Frontal cortex (tissue), 4 donors: ENCODE measurements at places on chromosomes 6 and 20. TPM values are rescaled to one million over a fixed set of nuclear protein-coding genes. Genes with fewer than 3 reads are reported as not detected.

LRRN4 gene
- 0.41 TPM for total RNA-seq

DNA sequence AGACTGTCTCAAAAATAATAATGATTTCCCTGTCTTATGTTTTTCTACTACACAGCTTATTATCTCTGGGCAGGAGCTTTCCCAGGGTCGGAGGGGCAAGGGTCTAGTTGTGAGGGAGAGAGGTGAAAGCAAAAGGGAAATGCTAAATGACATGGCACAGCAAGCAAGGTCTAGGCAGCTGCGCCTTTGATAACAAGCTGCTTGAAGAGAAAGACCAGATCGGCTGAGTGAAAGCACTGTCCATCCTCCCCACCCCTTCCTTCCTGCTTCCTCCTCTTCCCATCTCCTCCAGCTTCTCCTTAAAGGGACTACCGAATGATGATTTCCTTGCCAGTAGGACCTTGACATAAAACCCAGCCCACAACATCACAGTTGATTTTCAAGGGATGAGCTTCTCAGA, 158.1 kb upstream of the AKAP12 start:
- DNase-seq: no peak

DNA sequence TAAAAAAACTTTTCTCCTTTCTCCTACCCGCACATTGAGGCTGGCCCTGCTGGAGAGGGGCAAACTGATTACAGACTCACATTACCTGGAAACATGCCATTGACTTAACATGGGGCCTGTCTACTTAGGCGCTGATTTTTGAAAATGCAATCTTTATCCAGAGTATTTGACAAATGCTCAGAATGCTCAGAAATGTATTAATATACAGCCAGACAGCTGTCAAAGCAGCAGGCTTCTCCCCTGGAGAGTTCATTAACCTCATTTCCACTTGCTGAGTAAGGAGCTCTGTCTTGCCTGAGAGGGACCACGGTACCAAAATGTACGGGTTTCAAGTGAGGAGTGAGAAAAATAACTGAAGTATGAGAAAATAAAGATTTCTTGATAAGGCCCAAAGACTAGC, 95.7 kb downstream of the PAX1 start:
- no peak for DNase-seq

- no peak for DNase-seq
Measured at GRCh38 chr6:37868447-37868825, 48.9 kb downstream of the ZFAND3 start.

APOM gene
- 0.41 TPM for total RNA-seq

CST2 gene
- total RNA-seq: not detected

LY6G6C gene
- total RNA-seq: not detected

DNA sequence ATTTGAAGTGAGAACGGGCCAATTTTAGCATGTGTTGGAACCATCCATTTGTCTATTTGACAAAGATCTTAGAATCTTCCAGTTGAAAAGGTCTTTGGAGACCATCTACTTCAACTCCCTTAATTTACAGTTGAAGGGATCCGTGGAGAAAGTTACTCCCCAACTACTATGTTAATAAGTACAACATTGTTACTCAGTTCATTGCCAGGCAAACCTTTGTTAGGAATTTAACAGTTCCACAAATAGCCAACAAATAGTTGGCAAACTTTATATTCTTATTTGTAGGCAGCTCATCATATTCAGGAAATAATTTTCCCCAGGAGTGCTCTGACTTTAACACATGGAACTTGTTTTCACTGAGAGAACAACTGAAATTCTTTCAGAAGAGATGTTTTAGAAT, 81.0 kb upstream of the FLRT3 start:
- no peak for DNase-seq

SLC22A2 gene
- 0.82 TPM for total RNA-seq

SLC13A3 gene
- total RNA-seq: 10.2 TPM

GRCh38 chr20:33753143-33753542, 21.3 kb downstream of the ZNF341 start:
- DNase-seq: no peak

DNA sequence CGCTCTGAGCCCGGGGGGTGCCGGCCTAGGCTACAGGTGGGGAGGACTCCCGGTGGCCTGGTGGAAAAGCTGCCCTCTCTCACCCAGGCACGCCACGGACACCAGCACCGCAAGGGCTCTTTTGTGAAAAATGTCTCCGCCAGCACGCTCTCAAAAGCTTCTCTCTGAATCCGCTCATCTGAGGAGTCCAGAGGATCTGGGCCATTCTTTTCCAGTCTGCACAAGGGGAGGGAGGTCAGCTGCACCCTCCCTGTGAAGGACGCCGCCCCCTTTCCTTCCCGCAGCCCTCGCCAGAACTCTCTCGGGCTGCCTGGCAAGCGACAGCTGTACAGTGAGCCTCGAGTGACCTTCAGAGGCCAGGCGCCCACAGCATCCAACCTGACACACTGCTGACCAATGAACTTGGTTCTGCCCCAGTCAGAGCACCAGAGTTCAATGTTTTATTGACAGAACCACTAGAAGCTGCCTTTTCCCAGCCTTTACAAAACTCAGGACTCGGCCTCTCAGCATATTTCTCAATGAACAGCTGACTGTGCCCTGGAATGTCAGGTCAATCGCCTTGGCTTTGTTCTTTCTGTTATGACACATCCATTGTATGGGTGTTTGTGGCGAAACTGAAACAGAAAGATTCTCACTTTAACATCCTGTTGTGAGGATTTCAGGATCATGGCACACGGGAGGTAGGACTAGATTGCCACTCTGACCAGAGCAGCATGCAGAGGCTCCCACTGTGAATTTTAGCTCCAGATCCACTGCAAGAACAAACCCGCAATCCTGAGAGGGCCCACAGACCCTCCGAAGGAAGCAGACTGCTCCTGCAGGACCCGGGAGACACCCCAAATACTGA, 26.7 kb downstream of the SERPINB9 start:
- DNase-seq: peak; percentile 60

RSPO4 gene
- under 0.01 TPM for total RNA-seq

DNA sequence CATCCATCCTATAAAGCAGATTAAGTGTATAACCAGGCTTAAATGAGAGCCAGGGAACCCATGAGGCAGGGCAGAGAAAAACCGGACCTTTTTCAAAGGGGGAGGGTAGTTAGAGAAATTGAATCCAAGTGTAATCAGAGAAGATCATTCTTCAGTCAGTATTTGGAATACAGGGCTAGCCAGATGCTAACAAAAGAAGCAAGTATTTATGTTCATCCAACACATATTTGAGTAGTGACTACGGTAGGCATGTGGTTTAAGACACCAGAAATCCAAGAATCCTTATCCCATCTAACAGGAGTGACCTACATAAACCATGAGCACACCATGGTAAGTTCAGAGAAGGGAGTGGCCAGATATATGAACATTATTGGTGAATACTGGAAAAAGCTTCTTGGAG, 46.8 kb upstream of the FAM83C start:
- DNase-seq: no peak

- no peak for DNase-seq
Measured at GRCh38 chr20:8183526-8183925, 51.5 kb downstream of the PLCB1 start.

PHACTR1 gene
- 28.1 TPM for total RNA-seq

TMEM200A gene
- total RNA-seq: 20.4 TPM

- DNase-seq: no peak
Measured at GRCh38 chr6:4405621-4406212, 270.3 kb upstream of the ECI2 start.

ELOVL2 gene
- total RNA-seq: 55.4 TPM

DNA sequence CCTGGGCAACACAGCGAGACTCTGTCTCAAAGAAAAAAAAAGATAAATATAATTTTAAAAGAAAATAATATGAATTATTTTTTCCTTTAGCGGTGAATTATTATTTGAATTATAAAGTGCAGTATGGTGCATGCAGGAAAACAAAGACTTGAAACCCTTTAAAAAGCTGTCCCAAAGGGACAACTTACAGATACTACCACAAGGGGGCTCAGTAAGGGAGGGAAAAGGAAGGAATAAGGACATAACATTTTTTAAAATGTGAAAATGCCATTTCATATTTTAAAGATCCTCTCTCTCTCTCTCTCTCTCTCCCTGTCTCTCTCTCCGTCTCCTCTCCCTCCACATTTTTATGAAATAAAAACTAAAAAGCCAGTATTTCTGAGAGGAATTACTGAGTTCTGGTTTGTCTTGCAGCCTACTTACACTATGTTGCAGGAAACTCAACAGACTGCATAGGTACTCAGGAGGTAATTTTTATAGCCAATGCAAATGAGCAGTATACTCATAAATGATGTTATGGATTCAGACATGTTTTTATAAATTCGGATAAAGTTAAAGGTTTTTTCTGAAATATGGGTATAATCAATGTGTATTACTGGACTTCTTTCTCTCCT, 455.0 kb upstream of the GJE1 start:
- DNase-seq: no peak

SNAP91 gene
- 108 TPM for total RNA-seq

DNA sequence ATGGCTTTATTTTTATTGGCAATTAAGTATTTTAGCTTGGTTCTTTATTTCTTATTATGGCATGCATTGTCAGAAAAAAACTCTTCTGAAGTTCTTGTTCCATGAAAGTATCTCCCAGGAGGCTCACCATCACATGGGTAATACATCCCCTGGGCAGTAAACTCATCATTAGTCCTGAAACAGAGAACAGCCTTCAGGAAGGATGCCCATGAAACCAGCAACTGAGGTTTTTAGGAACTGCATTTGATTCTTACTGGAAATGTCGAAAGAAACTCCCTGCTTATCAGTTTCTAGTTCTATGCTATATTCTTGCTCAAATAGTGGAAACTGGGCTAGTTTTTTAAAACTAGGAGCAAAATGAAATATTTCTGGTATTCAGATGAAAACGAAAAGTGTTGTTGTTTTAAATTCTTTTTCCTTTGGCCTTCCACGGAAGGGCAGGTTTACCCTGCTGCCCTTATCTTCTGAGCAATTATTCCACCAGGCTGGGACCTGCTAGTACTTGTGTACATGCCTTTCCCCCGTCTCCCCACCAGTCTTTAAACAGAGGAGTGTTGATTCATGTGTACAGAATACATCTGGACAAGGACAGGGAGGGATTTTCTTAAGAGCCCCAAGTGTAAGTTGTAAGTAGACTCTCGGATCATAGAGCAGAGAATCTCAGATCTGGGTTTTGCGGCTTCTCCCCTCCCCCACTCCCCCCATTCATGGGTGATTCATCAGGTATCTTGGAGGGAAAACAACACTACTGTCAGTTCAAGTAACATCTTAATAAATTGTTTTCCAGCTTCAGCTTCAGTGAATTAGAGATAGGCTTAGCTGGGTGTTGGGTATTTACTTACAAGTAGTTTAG, 81.5 kb downstream of the RTN4IP1 start:
- DNase-seq: no peak

DNA sequence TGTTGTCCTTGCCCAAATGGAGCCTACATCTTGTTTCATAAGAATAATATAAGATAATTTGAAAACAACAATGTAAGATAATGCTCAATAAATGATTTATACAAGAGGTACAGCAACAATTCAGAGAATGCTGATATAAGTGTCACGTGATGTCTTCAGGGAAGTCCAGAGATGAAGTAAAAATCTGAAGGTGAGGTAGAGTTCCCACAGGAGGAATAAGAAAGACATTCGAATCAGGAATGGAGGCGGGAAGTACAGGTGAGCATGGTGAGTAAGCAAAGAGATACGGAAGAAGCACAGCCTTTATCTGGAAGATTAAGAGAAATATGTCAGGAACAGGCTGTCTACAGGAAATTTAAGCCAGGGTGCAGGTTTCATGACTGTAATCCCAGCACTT, 165.9 kb upstream of the MARCKS start:
- no peak for DNase-seq

TBXT gene
- not detected for total RNA-seq

GRCh38 chr6:26306232-26306631, 58.8 kb upstream of the BTN3A2 start:
- no peak for DNase-seq

DNA sequence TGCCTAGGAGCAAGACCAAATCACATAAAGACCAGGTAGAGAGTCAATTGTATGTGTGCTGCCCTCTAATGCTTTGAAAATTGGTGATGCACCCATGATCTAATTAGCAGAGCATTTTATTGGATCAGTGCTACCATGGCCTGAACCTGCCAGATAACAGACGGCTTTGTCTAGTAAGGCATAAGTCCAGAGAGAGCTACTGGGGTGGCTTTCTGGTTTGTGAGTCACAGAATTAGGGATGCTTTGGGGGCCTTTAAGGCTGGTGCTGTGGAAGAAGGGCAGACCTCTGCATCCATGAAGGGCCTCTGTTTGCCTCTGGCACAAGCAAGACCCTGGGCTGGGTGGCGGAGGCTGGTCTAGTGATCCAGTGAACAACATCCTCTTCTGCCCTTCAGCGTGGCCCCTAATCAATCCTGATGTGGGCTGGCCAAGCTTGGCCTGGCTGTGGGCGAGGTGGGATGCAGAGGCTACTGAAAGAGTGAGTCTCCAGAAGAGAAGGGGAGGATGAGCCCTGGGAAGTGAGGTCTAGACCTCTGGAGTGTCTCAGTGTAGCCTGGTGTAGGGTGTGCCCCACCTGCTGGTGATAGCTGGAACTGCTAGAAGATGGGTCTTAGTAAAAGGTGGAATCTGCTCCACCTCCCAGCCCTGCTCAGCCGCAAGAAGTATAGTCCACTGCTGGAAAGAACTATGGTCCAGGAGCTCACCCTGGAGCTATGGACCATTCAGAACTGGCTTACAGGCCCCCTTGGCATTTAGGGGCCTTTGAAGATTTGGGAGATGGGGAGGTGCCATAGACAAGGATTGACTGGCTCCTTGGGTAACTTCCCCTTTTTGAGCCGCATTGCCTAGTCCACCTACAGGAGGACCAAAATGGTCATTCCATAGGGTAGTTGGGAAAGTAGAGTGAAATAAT, 36.7 kb upstream of the AAR2 start:
- peak; percentile 80 for DNase-seq

GRCh38 chr6:168155821-168156741, 77.1 kb upstream of the FRMD1 start:
- no peak for DNase-seq

DNA sequence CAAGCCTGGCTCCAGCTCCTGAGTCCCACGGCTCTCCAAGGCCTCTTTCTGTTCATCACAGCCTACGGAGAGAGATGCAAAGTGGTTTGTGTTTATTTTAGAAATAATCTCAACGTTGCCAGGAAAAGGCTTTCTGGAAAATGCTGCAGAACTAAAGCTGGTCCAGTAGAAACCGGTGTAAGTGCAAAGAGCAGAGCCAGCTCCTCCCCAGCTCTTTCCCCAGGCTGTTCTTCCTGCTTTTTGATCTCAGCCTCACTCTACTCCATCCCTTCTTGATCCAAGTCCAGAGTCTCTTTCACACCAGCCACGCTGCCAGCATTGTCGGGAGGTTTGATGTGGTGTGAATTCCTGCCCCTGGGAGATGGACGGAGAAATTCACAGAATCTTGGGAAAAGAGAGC, 69.8 kb downstream of the TMEM170B start:
- DNase-seq: no peak

PKIB gene
- total RNA-seq: 4.1 TPM

DACT2 gene
- total RNA-seq: 2.9 TPM
